ENCODE measurements at places on chromosomes 7 and 10. TPM values are rescaled to one million over a fixed set of nuclear protein-coding genes. Genes with fewer than 3 reads are reported as not detected.

- no peak overlapping the region for H3K27ac ChIP-seq
- H3K27me3 ChIP-seq: no peaks in the 10 kb centered on the region
- H3K36me3 ChIP-seq: no peaks in the 10 kb centered on the region
- no peak for DNase-seq
- no peaks in the 10 kb centered on the region for H3K4me1 ChIP-seq
- H3K4me3 ChIP-seq: no peak overlapping the region
Observed at GRCh38 chr7:85711894-85712293, 525.0 kb upstream of the SEMA3D start.

DNA sequence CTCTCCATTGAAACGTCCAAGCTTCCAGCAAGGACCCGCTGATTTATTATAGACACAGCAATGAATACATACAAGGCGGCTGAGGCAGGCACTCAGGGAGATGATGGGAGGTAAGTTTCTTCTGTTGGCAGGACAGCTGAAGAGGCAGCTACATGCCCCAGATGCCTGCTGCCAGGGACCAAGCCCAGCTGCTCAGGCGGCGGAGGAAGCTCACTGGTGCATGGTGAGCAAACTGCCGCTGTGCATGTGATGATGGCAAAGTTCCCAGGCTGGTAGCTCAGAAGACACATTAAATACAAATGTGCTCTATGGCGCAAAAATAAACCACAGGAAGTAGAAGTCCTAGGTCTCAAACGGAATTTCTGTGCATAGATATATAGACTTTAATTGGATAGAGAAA, 2.3 kb downstream of the DNTT start:
- no peak overlapping the region for H3K4me3 ChIP-seq
- no peaks in the 10 kb centered on the region for H3K36me3 ChIP-seq
- peak; percentile 48 for DNase-seq
- H3K4me1 ChIP-seq: peaks cover 16% of the 10 kb centered on the region
- no peaks in the 10 kb centered on the region for H3K27me3 ChIP-seq

DNA sequence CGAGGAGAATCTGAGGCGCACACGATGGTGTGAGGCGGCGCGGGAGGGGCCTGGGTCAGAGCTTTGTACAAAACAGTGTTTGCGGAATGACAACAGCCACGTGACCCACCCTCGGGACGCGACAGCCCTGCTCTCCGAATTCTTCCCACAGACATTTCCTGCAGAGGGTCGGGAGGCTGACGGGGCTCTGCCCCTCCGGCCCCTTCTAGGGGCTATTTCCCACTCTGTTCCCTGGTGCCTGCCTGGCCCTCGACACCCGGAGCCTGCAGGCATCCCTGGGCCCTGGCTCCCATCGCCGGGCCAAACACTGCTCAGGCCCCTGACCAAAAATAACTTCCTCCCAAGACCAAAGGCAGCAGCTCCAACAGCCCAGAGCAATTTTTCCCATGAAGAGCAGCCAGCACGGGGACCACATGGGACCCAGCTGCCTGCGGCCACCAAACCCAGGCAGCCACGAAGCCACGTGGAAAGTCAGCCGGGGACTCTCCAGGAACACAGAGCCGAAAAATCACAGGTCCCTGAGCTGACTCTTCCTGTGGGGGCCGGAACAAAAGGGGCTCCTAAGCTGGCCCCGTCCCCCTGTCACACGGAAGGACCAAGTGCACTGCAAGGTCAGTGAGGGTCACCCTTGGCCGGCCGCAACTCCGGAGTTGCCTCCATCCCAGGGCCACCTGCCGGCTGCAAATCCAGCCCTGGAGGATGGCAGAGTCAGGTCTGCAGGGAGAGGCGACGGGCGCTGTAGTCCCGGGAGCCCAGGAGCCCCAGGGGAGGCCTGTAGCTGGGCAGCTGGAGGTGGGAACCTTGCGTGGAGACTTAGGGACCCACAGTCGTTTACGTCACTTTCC, 42.0 kb downstream of the PAPOLB start:
- H3K27ac ChIP-seq: no peak overlapping the region
- H3K36me3 ChIP-seq: no peaks in the 10 kb centered on the region
- H3K4me1 ChIP-seq: no peaks in the 10 kb centered on the region
- H3K27me3 ChIP-seq: no peaks in the 10 kb centered on the region
- DNase-seq: peak; percentile 61

The OGDH gene
- 80.5 TPM for total RNA-seq

All from upper lobe of left lung (tissue), 6 donors.